ENCODE measurements at places on chromosomes 1 and 21.
A peak's percentile ranks its signal among the peaks of the same experiment; 100 is the strongest.

DNA sequence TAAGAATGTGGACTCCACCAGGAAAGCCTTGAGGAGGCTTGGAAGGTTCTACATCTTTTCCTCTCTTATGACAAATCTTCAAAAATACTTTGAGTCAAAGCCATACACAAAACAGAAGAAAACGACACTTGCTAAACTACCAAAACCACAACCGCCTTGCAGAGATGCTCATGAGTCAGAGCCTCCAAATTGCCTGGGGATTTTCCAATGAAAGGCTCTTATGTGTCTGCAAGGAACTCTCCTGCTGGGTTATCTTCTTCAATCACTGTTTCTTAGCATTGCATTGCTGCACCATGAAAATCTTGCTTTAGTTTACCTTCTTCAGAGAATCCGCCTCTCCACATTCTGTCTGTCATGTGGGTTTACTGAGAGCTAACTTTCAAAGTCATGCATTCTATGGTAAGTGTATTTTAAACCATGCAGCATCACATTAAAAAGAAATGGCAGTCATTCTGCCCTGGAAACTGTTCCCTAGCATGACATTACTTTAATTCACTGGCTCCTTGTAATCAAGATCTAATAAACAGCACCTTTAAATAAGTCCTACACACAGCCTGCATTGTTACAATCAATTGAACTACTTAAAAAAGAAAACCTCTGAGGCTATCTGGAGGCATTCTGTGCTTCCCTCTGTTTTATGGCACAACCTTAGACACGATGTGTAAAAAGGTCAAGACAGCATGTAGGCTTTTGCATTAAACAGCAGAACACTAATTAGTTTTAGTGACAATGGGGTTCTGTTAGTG is 210.0 kb upstream of the FOXD3 start:
- no peak for DNase-seq

GRCh38 chr1:159992161-159992560 is 38.1 kb upstream of the SLAMF9 start:
- no peak for DNase-seq

DNA sequence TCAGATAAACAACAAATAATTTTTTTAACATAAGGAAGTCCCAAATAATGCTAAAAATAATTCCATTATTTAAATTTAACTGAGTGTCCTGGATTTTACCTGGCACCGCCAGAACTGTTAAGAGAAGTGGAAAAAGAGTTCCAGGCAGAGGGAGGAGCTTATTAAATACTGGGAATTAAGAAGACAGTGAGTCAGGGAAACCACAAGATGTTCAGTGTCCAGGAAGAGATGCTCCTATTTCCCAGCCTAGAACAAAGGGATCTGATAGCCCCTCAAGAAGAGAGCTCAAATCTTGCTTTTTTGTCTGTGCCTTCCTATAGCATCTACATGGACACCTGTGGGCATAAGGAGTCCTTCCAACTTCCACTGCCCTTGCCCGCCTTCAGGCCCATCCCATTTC is 85.9 kb downstream of the PGM1 start:
- no peak for DNase-seq

DNA sequence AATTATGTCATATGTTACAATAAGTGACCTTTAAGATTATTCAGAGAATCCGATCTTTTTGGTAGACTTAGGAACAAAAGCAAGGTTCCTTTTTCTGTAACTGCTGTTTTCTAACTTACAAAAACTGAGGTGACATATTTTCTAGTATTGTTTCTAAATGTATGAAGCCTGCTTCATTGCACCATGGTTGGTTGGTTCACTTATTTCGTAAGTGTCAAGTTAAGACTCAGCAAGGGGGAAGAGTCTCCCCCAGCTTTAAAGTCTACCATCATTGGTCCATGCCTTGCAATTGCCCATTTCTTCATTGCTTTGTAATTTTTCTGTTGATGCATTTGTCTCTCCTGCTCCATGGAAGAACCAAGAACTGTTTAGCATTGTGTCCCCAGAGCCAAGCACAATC is 136.9 kb downstream of the DISC1 start:
- no peak for DNase-seq

GRCh38 chr1:220966881-220967611 is 87.8 kb downstream of the HLX start:
- DNase-seq: no peak

DNA sequence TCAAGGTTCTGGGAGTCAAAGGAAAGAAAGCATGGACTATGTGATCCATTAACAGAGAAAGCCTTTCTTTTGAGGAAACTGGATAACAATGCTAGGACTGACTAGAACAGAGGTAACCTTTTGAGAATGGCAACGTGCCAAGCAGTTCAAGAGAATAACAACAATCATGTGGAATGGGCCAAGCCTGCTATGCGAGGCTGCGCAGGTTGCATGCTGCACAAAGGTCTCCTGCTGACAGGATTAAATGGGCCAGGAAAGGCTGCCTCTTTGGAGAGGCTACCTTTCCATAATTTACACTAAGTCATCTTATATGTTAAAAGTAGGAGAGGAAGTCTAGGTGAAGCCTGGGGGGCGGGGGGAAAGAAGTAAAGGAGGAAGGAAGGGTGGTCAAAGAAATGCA is 5.8 kb downstream of the PCNX2 start:
- no peak for DNase-seq

- peak; percentile 59 for DNase-seq
These were observed 9.8 kb downstream of the NHLH1 start for GRCh38 chr1:160376525-160377131.

- DNase-seq: no peak
These were observed 140.9 kb downstream of the OMA1 start for GRCh38 chr1:58405660-58406059.

- no peak for DNase-seq
These were observed 40.4 kb downstream of the ZNF691 start for GRCh38 chr1:42886800-42887199.

DNA sequence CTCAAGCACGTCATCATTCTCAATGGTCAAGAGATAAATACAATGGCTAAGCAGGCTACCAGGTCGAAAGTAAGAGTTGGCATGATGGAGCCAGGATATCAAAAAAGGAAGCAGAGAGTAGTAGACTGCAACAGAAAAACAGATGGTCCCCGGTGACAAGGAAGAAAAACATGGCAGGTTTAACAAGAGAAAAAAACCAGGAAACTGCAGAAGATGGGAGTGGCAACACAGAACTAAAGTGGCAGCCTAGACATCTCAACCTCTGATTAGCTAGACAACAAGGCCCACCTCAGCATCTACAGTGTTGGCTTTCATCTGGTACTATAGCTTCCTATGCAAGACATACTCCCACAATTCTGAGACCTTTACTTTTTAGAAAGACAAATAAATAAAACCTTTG is 3.1 kb downstream of the UBR4 start:
- DNase-seq: no peak
